Iris pigment epithelial cell (primary cell): ENCODE measurements at places on chromosomes 3 and 15.

- DNase-seq: peak; percentile 70
These were observed 44.1 kb upstream of the ICE2 start for GRCh38 chr15:60523056-60523455.

DNA sequence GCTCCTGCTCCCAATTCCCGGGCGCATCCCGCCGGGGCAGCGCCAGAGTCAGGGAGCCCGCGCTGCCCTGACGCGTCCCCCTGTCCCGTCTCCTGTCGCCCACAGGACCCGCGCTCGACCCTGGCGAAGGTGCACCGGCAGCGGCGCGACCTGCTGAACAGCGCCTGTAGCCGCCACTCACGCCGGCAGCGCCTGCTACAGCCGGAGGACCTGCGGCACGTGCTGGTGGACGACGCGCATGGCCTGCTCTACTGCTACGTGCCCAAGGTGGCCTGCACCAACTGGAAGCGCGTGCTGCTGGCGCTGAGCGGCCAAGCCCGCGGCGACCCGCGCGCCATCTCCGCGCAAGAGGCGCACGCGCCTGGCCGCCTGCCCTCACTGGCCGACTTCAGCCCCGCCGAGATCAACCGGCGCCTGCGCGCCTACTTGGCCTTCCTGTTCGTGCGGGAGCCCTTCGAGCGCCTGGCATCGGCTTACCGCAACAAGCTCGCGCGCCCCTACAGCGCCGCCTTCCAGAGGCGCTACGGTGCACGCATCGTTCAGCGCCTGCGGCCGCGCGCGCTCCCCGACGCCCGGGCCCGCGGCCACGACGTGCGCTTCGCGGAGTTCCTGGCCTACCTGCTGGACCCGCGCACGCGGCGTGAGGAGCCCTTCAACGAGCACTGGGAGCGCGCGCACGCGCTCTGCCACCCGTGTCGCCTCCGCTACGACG is 16.9 kb downstream of the C3orf22 start:
- no peak for DNase-seq

- DNase-seq: no peak
These were observed 15.8 kb downstream of the SCG5 start for GRCh38 chr15:32657198-32657883.

GRCh38 chr3:140203510-140203909 is 268.5 kb downstream of the CLSTN2 start:
- no peak for DNase-seq

- no peak for DNase-seq
These were observed 50.0 kb upstream of the TSC22D2 start for GRCh38 chr3:150357923-150358607.

- DNase-seq: no peak
These were observed 24.8 kb downstream of the TYRO3 start for GRCh38 chr15:41583795-41584194.

- DNase-seq: no peak
These were observed 34.0 kb downstream of the PIGB start for GRCh38 chr15:55353025-55353424.
